Cardiac septum (tissue), 1 donor: ENCODE measurements at places on chromosomes 6 and 20. TPM values are rescaled to one million over a fixed set of nuclear protein-coding genes. Genes with fewer than 3 reads are reported as not detected.

GRCh38 chr6:158040051-158040803, 58.6 kb downstream of the SYNJ2 start:
- DNase-seq = peak; percentile 70

- DNase-seq = no peak
Measured at GRCh38 chr6:63395381-63395780, 75.6 kb upstream of the LGSN start.

- no peak for DNase-seq
Measured at GRCh38 chr6:100626721-100627120, 162.0 kb upstream of the SIM1 start.

GRCh38 chr6:56065408-56065807, 182.0 kb downstream of the COL21A1 start:
- no peak for DNase-seq

- no peak for DNase-seq
Measured at GRCh38 chr6:26514984-26515383, 14.9 kb downstream of the BTN1A1 start.

DNA sequence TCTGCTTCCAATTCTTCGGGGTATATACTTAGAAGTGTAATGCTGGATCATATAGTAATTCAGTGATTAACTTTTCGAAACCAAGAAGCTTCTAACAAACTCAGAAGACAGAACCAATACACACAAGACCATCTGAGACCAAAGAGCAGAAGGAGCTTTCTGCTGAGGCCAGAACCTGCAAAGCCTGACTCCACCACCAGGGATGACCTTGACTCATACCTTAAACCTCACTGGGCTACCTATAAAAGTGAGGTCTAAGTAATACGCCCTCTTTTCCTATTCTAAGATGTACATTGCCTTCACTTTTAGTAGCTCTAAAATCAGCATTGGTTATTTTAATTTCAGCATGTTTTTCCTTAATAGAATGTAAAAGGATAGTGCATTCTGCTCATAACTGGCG, 84.8 kb downstream of the FOXF2 start:
- DNase-seq = no peak

- no peak for DNase-seq
Measured at GRCh38 chr6:119052987-119053386, 25.5 kb downstream of the FAM184A start.

DNA sequence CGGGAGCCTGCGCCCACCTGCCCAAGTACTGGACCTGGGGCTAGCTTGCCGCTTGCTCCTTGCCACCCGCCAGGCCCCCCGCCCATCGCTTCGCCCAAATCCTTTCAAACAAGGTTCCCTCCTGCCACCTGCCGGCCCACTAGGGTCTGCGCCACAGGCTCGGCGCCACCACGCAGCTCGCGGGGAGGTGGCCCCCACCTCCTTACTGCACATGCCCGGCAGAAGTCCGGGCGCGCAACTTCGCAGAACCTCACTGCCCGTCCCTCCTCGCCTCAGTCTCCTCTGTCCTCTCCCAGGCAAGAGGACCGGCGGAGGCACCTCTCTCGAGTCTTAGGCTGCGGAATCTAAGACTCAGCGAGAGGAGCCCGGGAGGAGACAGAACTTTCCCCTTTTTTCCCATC, 11.2 kb downstream of the GNAS-AS1 start:
- no peak for DNase-seq

DNA sequence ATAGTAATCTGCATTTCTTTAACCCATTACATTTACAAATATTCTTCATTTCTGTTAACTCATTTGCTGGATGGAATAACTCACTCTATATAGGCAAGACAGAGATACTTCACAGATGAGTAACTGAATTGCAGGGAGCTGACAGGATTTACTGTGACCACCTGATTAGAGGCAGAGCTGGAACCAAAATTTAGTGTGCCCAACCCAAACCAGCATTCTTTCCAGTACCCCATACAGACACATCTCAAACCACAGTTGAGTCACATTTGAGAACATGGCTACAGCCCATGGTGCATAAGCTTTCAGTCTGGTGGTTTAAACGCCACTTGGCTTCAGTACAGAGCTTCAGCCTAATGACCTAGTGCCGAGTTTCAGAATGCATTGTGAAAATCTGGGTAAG, 138.4 kb upstream of the TENT5A start:
- no peak for DNase-seq

GRCh38 chr6:105892577-105893262, 193.4 kb upstream of the PRDM1 start:
- DNase-seq = no peak

GRCh38 chr20:35329435-35330139, 37.4 kb upstream of the FAM83C start:
- DNase-seq = no peak

DNA sequence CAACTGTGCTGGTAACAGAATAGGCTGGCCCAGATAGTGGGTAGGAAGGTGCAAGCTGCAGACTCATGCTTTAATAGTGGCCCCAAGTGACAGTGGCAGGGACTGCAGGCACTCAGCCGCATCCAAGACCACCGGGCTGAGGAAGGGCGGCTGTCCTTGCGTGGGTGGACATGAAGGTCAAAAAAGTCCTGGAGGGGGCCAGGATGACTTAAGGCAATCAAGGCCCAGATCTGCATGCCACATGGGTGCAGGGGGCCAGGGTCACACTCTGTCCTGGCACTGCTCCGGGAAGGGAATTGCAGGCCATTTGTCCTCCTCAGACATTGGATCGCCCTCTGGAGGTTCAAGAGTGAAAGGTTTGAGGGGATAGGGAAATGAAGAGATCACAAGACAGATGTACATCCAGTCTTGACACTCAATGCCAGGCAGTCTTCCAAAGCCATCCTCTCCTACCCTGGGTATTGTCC, 10.4 kb upstream of the VNN2 start:
- DNase-seq = no peak

GRCh38 chr6:169282043-169282442, 28.4 kb upstream of the THBS2 start:
- no peak for DNase-seq

DNA sequence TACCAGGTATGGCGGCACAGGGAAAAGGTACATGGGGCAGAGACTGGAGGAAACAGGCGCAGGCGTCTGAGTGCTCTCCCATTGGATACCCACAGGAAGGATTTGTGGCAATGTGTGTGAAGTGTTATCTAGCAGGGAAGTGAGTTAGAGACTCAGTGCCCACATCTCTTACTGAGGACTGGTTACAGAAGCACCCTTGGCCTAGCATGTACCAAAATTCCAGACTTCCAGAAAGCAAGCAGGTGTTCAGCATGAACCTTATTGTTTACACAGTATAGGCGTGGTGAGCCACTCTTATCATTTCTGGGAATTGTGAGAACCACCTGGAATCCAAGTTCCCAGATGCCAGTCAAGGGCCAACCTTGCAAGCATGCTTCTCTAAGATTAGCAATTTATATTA, 14.2 kb downstream of the MANBAL start:
- no peak for DNase-seq

GRCh38 chr20:49980140-49981008, 2.4 kb upstream of the SNAI1 start:
- DNase-seq = no peak

DNA sequence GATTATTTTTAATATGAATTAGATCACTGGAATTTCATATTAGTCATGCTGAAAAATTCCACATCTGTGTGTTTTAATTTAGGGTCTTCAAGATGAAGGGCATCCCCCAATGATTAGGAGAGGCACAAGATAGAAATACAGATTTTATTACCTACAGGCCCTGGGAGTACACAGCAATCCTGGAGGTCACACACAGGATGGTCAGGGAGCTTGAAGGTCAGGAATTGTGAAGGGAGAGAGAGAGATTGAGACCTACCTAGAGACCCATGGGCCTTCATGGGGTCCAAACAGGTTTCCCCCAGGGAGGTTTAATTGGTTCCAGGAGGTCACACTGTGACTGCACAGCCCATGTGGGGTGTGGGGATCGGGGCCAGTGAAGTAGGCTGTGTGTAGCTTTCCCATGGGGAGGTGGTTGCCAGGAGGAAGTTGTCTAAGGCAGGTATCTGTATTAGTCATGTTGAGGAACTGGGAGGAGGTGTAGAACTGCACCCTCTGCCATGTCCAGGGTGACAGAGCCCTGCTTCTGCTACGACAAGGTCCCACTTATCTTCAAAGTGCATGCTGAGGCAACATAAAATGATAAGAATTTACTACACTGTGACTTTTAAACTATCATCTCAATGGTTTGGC, 18.3 kb downstream of the SNX9 start:
- no peak for DNase-seq

- no peak for DNase-seq
Measured at GRCh38 chr6:103036846-103037245, 1643.3 kb downstream of the GRIK2 start.

GRCh38 chr6:20366082-20366830, 35.4 kb upstream of the E2F3 start:
- DNase-seq = no peak

GRCh38 chr6:89117211-89118108, at the start of gene SRSF12:
Gene SRSF12 (minus strand): TSS chr6:89118071. CDS start chr6:89117887, 184 bp downstream.
- DNase-seq = no peak

- DNase-seq = no peak
Measured at GRCh38 chr20:52921340-52921739, 50.8 kb upstream of the TSHZ2 start.

GRCh38 chr6:33699131-33699530, 12.4 kb downstream of the UQCC2 start:
- no peak for DNase-seq

DNA sequence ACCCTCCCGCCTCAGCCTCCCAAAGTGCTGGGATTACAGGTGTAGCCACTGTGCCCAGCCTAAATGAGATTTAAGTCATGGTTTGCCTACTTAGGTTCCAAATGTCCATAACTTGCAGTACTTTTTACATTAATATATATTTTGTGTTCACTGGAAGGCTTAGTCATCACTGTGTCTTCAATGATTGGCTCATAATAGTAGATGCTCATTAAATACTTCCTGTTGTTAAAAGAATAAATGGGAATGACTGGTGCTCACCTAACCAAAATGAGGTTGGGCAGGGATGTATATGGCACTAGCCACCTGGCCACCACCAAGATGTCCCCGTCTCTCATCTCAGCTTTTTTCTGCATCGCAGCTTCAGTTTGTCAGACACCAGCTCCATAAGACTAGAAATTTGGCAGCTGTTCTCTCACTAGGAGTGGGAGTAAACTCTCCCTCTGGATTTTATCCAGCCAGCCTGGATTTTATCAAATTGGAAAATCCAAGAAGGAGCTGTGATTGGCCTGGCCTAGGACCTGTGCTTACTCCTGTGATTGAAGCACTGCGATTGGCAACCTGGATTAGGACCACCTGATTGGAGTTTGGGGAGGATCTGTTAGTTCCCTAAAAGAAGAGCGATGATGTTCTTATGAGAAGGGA, 1.1 kb upstream of the GLO1 start:
- DNase-seq = no peak

GRCh38 chr6:107105511-107106116, 9.7 kb downstream of the BEND3 start:
- DNase-seq = peak; percentile 56

DNA sequence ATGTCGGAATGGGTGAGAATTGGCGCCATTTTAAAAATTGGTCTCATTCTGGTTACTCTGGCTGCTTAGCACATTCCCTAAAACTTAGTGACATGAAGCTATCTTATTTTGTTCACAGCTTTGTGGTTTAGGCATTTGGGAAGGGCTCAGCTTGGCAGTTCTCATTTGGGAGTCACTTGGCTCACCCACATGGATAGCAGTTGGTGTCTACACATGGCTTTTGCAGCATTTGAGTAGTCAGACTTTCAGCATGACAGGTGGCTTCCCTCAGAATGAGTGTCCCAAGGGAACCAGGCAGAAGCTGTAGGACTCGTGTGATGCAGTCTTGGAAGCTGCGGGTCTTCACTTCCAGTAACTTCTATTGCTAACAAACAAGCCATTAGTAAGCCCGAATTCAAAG, 64.6 kb downstream of the UST start:
- no peak for DNase-seq

DNA sequence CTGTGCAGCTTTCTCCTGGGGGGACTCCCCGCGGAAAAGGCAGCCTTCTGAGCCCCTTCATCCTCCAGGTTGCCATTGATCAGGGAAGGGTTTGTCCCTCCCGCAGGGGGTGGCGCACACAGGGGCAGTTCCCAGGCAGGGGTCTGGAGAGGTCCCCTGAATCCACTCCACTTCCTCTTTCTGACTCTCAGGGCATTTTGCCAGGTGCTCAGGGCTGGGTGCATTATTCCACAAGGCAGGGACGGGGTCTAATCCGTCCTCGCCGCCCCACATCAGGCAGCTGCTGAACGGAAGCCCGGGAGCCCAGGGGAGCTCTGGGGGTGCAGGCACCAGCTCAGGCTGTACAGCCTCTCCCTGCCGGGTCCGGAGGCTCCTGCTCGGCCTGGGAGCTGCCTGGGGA, 180.9 kb downstream of the TTLL2 start:
- DNase-seq = no peak

- no peak for DNase-seq
Measured at GRCh38 chr20:52654567-52654966, 317.6 kb upstream of the TSHZ2 start.

GRCh38 chr20:49937027-49937929, 1.1 kb downstream of the RNF114 start:
- DNase-seq = no peak

DNA sequence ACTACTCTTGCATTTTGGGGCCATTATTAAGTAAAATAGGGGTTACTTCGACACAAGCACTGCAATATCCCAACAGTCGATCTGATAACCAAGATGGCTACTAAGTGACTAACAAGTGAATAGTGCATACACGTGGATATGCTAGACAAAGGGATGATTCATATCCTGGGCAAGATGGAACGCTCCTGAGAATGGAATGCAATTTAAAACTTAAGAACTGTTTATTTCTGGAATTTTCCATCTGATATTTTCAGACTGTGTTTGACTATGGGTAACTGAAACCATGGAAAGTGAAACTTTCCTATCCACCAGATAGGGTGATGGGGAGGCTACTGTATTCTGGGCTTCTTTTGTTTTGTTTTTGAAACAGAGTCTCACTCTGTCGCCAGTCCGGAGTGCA, 66.5 kb downstream of the ILRUN start:
- no peak for DNase-seq

DNA sequence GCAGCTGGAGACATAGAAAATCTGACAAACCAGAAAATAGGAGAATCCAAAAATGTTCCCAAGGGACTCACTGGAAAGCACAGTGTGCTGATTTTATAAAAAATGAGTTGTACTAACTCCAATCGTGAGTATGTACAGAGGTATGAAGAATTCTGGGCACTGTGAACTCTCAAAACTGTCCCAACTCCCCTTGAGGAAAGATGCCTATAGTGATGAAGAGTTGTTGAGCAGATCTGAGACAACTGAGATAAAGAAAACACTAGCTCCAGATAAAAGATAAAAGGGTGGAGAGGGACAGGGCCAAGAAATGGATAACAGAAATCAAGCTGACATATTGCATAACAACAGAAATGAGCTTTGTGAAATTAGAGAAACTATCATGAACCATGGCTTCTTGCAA, 481.4 kb downstream of the MAFB start:
- DNase-seq = no peak

GRCh38 chr6:101195588-101195987, 197.9 kb upstream of the GRIK2 start:
- no peak for DNase-seq

The SLC44A4 gene
- not detected for total RNA-seq

The EBF4 gene
- 4.8 TPM for total RNA-seq

The STX7 gene
- 53.3 TPM for total RNA-seq

The ERVFRD-1 gene
- total RNA-seq = not detected

The OOEP gene
- not detected for total RNA-seq

The HTR1E gene
- total RNA-seq = not detected

The TMEM74B gene
- total RNA-seq = 2.7 TPM

The PGC gene
- not detected for total RNA-seq

The MUC22 gene
- total RNA-seq = not detected

The TAF4 gene
- total RNA-seq = 13.6 TPM
